Inflammatory macrophage (primary cell): ENCODE measurements at places on chromosomes 6 and 20.
A peak's percentile ranks its signal among the peaks of the same experiment; 100 is the strongest.

DNA sequence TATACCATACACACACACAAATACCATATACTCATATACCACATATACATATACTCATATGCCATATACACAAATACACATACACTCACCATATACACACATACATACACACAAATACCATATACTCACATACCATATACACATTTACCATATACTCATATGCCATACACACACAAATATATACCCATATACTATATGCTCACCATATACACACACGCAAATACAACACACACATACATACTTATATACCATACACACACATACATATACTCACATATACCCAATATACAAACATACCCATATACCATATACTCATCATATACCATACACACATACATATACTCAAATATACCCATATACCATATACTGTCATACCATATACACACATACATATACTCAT is 99.2 kb downstream of the ZMYND8 start:
- no peak for DNase-seq

DNA sequence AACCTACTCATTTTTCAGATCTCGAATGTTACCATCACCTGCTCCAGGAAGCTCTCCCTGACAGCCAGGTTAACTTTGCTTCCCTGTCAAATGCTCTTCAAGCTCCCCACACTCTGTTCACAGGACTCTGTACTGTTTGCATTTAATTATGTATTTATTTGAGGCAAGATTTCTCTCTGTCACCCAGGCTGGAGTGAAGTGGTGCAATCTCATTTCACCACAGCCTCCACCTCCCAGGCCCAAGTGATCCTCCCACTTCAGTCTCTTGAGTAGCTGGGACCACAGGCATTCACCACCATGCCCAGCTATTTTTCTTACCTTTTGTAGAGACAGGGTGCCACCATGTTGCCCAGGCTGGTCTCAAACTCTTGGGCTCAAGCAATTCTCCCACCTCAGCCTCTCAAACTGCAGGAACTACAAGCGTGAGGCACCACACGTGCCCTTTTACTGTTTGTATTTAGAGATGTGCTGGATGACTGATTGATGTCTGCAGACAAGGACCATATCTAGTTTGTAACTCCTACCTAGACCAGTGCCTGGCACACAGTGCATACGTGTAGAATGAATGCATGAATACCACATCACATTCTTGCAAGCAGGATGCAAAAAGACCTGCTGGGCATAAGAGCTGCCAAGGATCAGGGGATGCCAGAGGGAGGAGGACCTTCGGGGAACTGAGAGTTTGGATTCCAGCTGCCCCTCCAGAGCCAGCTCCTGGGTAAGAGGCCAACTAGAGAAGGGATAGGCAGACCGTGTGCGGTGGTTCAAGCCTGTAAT is 15.6 kb upstream of the CBFA2T2 start:
- peak; percentile 35 for DNase-seq

DNA sequence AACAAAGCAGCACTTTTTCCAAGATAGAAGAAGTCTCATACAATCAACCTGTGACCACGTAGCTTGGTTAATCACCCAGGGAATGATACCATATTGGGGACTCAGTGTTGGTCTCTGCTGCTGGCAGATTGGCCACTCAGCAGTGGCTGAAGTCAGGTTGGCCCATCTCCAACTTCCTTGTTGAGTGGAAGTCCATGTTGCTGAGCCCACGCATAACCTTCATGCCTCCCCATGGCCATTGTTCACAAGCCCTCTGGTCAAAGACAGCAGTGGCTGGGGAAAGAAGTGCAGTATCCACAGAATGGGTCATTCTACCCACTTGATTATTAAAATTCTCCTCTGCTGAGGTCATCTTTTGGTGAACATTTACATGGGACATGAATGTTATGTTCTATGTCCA is 38.5 kb downstream of the PKIB start:
- DNase-seq = no peak

DNA sequence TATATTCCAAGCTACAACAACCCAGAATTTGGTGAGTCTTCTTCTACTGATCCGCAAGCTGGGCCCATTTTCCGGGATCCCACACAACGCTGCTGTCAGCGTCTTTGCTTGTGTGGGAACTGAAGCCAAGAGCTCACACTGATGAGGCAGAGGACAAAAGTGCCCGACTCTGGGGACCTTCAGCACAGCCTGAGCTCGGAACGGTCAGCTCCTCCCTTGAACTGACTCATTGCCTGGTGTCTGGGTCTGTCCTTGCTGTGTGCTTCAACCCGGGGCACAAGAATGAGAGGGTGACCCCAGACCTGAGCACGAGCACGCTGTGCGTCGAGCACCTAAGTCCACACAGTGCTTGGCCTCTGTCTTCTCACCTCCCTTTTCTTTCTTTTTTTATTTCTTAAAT is 33.5 kb downstream of the DACT2 start:
- no peak for DNase-seq

DNA sequence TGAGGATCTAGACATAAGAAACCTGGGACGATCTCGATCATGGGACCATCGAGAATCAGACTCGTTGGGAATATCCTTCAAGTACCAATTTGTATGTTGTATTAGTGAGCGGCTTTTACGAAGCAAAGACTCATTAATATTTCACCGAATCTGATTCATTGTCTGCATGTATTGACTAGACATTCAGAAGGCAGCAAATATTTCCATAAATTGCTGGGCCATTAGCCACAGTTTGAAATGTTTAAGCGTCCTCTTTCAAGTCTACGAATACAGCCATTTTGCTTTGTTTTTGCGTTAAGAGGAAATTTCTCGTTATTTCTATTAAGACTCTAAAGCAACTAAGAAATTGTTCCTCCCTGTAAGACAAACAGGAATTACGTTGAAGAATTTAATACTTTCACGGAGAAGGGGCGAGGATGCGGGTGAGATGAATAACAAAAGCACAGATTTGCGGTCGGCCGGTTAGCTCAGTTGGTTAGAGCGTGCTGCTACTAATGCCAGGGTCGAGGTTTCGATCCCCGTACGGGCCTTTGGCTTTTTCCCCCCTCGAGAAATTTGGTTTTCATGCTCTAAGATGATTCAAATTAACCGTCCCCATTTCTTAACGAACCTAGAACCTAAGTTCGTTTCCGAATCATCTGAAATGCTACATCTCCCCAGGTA is 18.5 kb downstream of the POM121L2 start:
- no peak for DNase-seq

DNA sequence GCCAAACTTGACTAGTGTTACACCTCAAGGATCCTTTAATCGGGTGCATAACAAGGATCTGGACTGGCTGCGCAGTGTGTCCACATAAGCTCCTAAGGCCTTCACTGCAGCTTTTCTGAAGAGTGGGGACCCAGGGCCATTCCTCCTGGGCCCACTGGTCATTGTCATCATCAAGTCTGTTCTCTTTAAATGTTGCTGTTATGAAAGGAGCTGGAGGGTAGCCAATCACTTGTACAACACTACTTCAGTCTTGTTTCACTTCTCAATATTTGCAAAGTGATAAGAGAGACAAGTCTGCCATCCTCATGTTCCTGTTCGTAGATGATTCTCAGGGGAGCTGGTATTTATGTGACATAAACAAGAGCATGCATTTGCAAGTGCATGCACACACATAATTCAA is 149.8 kb downstream of the SYNDIG1 start:
- DNase-seq = peak; percentile 10

GRCh38 chr20:12056839-12057238 is 139.1 kb downstream of the BTBD3 start:
- no peak for DNase-seq

GRCh38 chr20:25247518-25247955 is 348 bp upstream of the PYGB start:
- peak; percentile 5 for DNase-seq

GRCh38 chr6:41199552-41200246 is 1.2 kb downstream of the TREML2 start:
- DNase-seq = no peak

DNA sequence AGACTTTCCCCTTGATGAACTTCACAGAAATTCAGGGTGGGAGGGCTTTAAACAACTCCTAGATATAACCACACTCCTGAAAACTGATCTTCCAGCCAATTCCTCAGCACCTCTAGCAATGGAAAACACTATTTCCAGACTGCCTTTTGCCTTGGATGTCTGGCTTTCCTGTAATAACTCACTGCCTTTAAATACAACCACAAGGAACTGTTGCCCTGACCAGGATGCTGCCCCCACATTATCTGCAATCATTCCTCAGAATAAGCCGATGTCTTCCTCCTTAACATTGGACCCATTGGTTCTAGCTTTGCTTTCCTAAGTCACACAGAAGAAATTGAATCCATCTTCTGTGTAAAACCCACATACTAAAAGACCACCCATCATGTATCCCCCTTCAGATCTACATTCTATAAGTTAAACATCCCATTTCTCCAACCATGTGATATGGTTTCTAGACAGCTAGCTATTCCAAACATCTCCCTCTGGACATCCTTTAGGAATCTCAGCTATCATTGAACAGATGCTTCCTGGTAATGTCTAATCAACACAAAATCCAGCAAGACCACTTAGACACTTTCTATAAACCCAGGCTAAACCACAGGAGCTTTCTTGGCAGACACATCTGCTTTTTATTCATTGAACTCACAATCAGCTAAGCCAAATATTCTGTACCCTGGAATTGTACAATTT is 95.9 kb upstream of the KCNQ5 start:
- DNase-seq = no peak

DNA sequence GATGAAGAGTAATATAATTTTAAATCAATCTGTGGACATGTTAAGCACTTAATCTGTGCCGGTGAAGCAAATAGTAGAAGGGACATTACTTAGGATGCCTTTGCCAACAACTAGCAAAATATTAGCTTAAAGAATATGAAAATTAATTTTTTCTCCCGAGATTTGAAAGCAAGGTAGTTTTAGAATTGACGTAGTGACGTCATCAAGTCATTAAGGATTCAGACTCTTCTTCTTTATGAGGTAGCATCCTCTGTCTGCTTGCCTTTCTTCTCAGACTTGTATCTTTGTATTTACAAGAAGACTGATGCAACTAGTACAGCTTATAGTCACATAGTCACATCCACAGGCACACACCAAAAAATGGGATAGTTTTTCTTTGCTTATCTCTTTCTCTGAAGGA is 374.4 kb downstream of the MMUT start:
- DNase-seq = no peak

DNA sequence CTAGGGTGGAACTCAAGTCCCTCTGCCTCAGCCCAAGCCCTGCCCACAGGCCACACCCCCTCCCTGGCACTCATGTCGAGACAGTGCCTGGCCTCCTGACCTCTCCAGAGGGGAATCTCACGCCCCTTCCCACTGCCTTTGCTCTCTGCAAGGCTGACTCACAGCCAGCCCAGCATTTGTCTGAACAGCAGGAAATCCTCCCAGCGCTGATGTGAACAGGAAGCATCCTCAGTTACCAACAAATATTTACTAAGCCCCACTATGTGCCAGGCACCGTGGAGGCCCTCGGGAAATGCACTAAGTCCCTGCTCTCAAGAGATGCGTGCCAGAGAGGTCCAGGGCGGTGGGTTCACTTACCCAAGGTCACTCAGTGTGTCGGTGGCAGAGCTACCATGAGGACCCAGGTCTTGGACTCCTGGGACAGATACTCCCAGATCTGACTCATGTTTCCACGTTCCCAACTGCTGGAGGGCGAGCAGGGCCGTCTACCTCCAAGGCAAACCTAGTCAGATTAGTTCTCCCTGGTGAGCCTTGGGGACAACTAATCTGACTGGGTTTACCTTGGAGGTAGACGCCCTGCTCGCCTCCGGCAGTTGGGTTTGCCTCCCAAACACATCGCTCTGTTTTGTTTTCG is 7.8 kb downstream of the ADA start:
- DNase-seq = peak; percentile 71

DNA sequence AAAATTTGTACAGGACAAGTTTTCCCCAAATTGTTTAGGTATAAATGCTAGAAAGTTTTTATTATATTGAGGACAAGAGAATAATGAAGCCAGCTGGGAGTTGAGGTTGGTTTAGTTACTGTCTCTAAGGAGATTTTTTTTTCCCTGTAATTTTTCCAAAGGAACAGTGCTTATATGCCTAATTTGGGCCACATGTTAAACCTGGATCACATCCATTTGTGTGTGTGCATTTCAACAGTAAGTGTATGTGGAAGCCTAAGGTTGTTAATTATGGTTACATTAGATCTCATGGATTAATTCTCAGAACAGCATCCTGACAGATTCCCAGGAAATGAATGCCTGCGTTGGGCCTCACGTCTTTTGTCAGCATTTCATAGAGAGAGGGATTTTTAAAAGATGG is 4.5 kb downstream of the IGF2R start:
- no peak for DNase-seq

- no peak for DNase-seq
These were observed 460.3 kb downstream of the UTRN start for GRCh38 chr6:144745439-144745838.

GRCh38 chr6:12294851-12295536 is 4.8 kb downstream of the EDN1 start:
- DNase-seq = no peak

GRCh38 chr6:105935416-105935815 is 150.7 kb upstream of the PRDM1 start:
- DNase-seq = peak; percentile 29

GRCh38 chr20:39395478-39396291 is 433.5 kb downstream of the DHX35 start:
- DNase-seq = no peak

- no peak for DNase-seq
These were observed 13.9 kb downstream of the KHDRBS2 start for GRCh38 chr6:62272114-62272513.

DNA sequence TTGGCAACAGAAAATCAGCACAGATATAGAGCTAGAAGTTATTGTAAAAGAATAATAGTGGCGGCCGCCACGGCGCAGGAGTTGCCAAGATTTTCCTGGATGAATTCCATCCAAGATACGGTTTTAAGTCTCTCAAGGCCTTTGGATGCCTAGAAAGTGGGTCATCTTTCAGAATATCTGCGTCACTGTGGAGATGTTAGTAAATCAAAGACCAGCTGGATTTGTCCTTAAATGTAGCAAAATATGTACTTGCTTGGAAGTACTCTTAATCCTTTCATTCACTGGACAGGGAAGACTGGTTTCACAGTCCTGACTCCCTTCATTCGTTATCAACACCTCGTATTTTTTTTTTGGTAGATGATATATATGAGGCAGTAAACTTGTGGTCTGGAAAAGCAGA is 83.0 kb downstream of the SLC22A3 start:
- no peak for DNase-seq

DNA sequence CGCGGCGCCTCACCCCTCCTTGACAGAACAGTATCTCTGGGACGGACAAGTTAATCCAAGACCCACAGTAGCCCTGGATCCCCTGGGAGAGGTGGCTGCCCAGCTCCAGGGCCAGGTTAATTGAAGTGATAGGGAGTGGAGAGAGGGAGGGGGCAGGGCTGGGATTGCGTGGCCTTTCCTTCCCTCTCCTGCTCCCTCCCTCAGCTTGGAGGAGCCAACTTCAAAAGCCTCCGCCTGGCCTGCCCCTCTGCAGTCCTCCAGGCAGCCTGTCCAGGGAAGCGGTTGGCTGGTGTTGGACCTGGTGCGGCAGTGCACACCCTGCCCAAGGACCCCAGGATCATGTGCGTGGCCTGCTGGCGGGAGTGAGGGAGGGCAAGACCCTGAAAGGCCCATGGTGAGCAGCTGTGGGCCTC is at the start of gene C20orf204:
TSS of gene C20orf204 (plus strand) at position 250 of the 413 bp plus-strand sequence. CDS start at position 392, 142 bp downstream.
- DNase-seq = no peak
